Posterior cingulate gyrus (tissue), 11 donors: ENCODE measurements at places on chromosomes 5 and 9.

GRCh38 chr9:134981829-134982228 is 64.1 kb upstream of the FCN1 start:
- DNase-seq: peak; percentile 17

- DNase-seq: no peak
Observed at GRCh38 chr9:14326264-14326826, 12.4 kb upstream of the NFIB start.

DNA sequence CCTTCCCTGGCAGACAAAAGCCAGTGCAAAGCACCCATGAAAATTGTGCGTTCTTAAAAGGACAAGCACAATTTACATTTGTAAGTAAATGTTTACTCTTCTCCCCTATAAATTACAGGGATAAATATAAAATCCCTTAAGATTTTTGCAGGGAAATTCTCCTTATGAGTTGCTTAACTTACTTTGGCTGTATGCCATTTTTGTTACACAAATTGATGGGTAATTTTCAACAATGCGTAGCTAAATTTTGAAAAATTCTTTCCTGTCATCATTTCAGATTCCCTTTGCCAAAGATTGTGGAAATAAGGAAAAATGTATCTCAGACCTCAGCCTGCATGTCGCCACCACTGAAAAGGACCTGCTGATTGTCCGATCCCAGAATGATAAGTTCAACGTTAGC is 64.2 kb upstream of the ITGA2 start:
- no peak for DNase-seq

DNA sequence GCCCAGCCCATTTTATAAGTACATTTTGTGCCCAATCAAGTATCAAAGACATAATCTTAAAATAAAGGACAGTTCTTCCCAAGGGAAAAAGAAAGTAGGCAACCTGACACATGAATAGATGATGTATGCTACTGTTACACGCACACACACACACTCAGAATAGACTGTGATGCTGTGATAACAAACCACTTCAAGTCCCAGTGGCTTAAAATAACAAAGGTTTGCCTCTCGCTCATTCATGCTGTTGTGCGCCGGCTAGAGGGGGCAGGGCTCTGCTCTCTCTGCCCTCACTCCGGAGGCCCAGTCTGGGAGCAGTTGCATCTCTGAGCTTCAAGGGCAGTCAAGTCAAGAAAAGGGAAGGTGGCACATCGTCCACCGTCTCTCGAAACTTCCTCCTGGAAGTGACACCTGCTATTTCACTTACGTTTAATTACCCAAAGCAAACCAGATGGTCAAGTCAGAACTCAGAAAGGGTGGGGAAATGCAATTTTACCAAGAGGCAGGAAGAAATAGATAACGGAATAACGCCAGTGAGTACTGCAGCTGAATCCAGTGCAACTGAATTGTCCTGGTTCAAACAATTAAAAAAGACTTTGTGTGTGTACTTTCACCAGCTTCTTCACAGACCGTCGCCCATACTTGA is 43.3 kb downstream of the ANKRD33B start:
- no peak for DNase-seq

- DNase-seq: no peak
Observed at GRCh38 chr5:19270153-19270552, 717.8 kb downstream of the CDH18 start.

DNA sequence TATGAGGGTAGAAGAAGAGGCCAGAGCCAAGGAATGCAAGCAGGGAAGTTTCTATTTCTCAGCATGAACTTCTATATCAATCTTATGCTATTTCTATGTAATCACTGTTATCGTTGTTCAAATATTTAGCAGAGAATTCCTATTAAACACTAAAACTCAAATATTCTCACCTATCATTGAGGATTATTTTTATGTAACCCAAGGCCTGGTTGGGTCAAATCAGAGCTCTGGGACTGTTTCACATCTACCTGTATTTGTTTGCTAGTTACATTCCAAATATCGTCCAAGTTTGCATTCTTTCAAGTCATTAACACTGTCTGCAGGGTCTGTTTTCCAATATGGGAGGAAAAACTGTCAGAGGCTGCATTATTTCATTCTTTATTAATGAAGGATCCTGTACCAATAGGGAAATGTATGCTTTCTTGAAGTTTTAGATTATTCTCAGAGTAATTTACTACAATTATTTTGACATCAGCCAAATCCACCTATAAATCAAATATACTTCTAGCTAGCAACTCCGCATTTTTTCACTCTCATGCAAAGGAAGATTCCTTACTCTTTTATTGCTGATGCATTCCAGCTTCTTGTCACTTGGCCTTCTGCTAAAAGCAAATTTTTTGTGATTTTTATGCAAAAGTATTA is 52.2 kb downstream of the LURAP1L start:
- no peak for DNase-seq

DNA sequence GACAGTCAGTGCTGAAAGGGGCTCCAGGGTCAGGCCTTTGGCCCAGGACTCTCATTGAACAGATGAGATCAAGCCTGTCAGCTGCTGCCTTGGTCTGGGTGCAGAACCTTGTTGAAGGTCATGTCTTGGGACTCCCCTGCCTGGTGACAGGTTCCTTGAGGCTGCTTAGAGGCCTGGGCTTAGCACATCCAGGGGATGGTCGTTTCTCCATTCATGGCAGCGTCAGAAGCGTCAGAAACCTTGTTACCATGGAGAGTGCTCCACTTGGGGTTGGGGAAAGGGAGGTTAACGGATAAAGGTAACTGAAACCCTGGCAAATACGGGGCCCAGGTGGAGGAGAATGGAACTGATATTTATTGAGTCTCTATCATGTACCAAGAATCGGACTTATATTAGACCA is 8.8 kb downstream of the ARPC5L start:
- DNase-seq: no peak

GRCh38 chr5:98840946-98841345 is 67.5 kb downstream of the RGMB start:
- DNase-seq: no peak

GRCh38 chr5:55853041-55853670 is 2.0 kb downstream of the IL31RA start:
- no peak for DNase-seq

GRCh38 chr5:126562823-126563222 is 32.2 kb downstream of the ALDH7A1 start:
- DNase-seq: no peak

GRCh38 chr9:132169672-132170392 is 8.0 kb downstream of the NTNG2 start:
- DNase-seq: peak; percentile 67

DNA sequence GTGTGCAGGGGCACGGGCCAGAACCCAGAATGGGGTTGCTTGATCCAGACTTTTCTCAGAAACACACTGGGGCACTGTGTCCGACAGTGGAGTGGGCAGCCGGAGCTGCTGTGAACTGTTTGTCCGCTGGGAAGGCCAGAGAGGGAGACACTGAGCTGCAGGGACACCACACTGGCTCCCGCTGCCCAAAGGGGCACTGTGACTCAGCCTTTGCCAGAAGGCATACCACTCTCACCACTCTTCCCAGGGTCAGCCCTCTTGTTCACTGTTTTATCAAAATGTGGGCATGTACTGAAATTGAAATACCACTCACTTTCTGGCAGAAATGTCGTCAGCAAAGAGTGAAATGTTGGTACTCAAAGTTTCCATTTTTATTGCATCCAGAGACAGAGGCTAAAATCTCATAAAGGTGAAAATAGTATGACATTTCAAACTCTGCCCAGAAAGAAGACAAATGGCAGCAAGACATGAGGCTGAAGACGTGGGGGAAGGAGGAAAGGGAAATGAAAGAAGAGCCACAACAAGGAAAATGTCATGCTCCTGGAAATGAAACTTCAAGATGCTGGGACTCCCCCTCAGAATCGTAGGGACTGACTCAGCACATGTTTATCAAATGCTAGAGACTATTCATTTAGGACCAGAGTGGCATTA is 4.5 kb upstream of the IL7R start:
- DNase-seq: no peak

DNA sequence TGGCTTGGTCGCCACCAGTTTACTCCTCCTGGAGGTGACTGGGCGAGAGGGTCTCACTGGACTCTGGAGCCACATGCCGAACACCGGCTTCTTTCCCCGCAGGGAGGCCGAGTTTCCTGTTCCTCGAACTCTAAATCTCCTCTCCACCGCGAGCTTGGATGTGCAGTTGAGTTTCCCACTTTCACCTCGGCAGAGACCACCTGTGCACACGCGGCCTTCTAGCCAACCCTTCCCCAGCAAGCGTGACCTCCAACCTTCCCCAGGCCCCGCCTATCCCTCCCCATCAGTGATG is 380.1 kb downstream of the IRX2 start:
- no peak for DNase-seq

GRCh38 chr5:147791181-147791580 is 8.7 kb upstream of the JAKMIP2 start:
- no peak for DNase-seq

- no peak for DNase-seq
Observed at GRCh38 chr5:14849516-14850294, 21.9 kb downstream of the ANKH start.

- DNase-seq: no peak
Observed at GRCh38 chr9:117437283-117437682, 22.4 kb upstream of the ASTN2 start.

DNA sequence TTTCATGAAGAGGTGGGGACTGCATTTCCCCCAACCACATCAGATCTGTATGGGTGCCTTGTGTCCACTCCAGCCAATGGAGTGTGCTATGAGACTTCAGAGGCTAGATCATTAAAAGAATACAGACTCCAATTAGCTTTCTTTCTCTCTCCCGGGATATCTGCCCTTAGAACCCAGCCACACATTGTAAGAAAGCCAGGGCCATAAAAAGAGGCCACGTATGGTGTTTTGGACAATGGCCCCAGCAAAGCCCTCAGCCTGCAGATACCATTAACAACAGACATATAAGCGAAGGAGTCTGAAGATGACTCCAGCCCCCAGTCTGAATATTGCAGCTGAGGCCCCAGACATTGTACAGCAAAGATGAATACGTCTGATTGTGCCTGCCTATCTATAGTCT is 21.5 kb downstream of the IL6ST start:
- no peak for DNase-seq

- DNase-seq: no peak
Observed at GRCh38 chr9:9102295-9102694, 1302.7 kb upstream of the DMAC1 start.

DNA sequence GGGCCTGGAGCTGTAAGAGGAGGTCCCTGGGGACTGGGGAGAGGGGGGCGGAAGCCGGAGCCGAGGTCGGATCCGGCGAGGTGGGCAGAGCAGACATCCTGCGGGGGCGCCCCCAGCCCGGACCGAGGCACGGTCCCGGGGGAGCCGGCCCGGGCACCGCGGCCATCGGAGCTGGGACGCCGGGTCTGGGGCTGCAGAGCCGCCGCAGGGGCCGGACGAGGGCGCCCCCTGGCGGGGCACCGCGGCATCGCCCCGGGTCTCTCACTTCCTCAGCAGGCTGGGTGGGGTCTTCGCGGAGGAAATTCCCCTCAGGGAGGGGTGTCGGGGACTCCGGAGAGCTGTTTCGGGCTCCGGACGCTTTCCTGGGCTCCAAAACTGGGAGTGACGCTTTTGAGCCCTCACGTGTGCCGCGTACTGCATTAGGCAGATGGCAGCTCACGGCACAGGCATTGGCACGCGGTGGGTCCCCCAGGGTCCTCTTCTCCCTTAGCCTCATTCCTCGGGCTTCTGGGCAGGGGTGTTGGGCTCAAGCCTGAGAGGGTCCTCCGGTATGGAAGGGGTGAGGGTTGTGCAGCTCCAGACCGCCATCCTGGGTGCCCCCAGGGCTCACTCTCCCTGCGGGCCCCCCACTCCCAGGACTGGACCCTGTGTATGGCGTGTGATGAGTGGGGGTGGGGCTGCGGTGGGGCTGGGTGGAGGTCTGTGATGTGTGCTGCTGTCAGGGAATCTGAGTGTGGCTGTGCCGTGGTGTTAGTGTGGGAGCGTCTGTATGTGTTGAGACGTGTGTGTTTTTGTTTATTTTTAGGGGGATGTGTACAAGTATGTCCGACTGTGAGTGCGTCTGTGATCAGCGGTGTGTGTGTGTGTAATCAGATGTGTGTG is 29.6 kb downstream of the LHX2 start:
- DNase-seq: no peak

GRCh38 chr9:92980085-92980745 is 32.9 kb downstream of the FGD3 start:
- no peak for DNase-seq

- DNase-seq: no peak
Observed at GRCh38 chr5:123450114-123450513, 26.9 kb upstream of the CEP120 start.

GRCh38 chr5:177035976-177036375 is 13.5 kb downstream of the ZNF346 start:
- DNase-seq: no peak

- DNase-seq: peak; percentile 89
Observed at GRCh38 chr5:11046160-11046559, 285.1 kb upstream of the DAP start.

- no peak for DNase-seq
Observed at GRCh38 chr9:22201256-22201655, 192.2 kb upstream of the CDKN2B start.

GRCh38 chr5:137699336-137700281 is 36.3 kb downstream of the KLHL3 start:
- peak; percentile 28 for DNase-seq
